GOT3 (cell line): ENCODE measurements at places on chromosomes 11 and 22.

DNA sequence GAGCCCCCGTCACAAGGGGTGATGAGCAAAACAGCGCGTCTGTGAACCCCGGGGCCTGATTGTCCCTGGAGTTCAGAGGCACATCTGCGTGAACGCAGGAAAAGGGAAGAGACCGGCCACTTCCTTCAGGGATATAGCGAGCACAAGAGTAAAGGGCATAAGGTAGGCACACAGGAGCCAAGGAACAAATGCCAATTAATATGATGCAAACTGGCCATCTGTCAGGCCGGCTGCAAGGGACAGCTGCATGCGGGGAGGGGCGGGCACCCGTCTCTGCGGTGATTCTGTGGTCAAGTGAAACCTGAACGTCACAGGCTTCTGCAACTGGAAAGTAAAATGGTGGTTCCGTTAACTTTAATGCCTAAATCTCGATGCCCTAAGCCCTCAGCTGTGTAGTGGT is 64.7 kb downstream of the TRIM29 start:
- no peak for DNase-seq

GRCh38 chr22:27768027-27768653 is 33.4 kb downstream of the MN1 start:
- no peak for DNase-seq

DNA sequence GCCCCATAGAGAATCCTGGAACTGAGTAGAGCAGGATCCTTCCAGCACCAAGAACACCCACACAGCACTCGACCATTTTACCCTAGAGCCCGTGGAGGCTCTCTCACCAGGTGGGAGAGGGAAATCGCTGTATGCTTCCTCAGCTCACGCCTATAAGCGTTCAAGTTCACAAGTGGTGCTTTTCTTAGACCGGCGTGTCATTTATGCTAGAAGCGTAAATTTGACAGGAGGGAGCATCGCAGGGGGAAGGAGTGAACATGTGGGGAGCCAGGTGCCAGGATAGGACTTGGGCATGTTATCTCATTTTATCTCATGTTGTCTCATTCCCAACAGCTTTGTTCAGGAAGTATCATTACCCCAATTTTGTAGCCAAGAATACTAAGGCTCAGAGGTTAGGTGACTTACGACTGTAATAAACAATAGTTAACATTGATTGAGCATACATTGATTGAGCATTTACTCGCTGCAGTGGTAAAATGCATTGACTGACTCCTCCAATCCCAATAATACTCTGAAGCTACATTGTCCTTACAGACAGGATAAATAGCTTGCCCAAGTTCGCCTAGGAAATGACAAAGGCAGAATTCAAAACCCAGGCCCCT is 19.1 kb upstream of the TP53I11 start:
- no peak for DNase-seq

- DNase-seq, result no peak
Observed at GRCh38 chr11:44945666-44946065, 5.0 kb downstream of the TP53I11 start.

- DNase-seq, result no peak
Observed at GRCh38 chr11:123362186-123362585, 67.9 kb upstream of the GRAMD1B start.

DNA sequence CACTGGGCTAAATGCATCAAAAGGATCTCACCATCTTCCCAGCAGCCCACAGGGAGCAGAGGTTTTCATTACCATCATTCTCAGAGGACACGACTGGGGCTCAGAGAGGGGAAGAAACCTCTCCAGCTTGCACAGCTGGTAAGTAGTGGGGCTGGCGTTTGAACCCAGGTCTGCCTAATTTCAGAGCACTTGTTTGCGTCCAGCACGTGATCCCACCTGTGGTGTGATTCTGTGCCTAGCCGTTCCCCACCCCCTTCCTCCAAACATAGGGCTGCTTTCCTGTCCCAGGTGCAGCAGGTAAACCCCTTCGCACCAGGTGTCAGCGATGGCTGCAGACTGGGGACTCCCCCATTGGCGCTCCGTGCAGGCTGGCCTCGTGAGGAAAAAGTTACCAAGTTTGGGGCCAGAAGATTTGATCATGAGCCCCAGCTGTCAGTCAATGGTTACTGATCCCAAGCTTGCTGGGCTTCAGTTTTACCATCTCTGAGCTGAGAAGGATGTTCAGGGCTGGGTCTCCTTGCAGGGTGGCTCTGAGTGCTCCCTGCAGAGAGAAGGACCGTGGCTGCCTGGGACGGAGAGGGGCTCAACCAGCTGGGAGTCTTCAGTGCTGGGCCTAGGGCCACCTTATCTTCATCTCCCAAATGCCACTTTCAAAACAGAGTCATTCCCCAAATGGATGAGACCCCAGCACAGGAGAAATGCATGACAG is 445.6 kb downstream of the TBC1D22A start:
- no peak for DNase-seq

DNA sequence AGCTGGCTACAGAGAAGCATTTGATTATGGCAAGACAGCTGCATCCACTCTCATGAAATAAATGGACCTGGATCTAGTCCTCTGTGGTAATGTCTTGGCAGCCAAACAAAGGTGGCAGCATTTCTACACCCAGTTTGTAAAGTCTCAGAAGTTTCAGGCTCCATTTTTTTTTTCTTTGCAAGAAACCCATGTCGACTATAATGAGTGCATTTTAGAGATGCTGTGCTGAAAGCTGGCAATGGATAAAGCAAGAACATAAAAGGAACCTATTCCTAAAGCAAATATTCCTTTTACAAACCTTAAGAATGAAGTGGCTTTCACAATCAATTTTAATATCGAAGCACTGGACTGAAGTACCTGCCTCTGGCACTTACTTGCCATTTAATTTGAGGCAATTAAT is 33.5 kb downstream of the THAP12 start:
- DNase-seq, result no peak

DNA sequence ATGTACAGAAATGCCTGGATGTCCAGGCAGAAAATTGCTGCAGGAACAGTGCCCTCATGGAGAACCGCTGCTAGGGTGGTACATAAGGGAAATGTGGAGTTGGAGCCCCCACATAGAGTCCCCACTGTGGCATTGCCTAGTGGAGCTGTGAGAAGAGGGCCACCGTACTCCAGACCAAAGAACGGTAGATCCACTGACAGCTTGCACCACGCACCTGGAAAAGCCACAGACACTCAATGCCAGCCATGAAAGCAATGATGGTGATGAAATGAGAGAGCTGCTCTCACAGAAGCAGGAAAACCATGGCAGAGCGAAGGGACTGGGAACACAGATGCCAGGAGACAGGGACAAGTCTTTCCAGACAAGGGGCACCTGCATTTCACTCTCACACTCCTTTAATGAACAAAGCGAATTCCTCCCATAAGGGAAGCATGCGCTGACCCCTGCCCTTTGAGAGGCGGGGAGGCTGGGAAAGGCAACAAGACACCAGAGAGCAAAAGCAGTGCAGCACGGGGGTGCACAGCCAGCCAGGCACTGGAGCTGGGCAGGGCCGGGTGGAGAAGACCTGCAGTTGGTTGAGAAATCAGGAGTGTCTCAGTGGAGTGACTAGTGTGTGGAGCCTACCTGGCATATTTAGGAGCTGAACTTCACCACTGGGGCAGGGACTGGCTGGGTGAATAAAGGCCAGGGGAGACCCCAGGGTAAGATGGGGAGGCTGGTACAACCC is 1025.2 kb downstream of the TBC1D22A start:
- DNase-seq, result no peak

GRCh38 chr11:3773180-3773579 is 24.2 kb downstream of the NUP98 start:
- DNase-seq, result no peak

- no peak for DNase-seq
Observed at GRCh38 chr11:2315395-2316168, 13.8 kb downstream of the TSPAN32 start.

- no peak for DNase-seq
Observed at GRCh38 chr11:36380296-36381014, 84.4 kb downstream of the PRR5L start.

DNA sequence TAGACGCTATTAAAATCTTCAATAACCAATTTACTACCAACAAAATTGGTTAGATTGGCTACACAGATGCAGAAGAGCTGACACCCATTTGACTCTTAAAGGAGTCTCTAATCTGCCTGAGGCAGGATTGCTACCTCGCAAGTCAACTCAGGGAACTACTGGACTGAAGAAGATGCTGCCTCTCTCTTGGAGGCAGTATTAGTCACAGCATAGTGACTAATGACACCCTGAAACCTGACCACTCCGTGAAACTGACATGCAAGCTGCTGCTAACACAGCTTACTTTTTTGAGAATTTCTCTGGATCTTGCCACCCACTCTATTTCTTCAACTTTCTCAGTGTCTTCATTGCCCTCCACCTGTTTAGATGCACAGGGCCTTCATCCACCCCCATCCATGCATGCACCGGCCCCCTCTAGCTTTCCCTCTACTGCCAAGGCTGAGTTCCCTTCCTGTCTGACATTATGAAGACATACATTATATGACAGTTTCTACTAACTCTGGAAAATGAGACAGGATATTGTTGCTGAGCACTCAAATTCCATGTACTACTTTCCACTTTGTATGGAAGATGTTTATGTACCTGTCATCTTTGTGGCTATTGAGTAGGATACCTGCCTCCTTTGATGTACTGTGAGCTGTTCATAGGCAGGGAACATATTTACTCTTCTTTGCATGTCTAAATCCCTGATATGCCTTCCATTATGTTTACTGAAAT is 183.2 kb downstream of the MSANTD4 start:
- DNase-seq, result no peak

GRCh38 chr22:36584666-36585065 is 55.7 kb upstream of the EIF3D start:
- no peak for DNase-seq

DNA sequence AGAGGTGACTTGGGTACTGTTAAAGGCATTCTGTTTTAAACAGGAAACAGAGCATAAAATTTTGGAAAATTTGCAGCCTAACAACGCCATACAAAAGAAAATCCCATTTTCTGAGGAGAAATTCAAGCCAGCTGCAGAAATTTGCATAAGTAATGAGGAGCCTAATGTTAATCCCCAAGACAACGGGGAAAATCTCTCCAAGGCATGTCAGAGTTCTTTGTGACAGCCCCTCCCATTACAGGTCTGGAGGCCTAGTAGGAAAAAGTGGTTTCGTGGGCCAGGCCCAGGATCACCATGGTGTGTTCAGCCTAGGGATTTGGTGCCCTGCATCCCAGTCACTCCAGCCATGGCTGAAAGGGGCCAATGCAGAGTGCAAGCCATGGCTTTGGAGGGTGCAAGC is 1333.1 kb upstream of the TENM4 start:
- DNase-seq, result no peak

DNA sequence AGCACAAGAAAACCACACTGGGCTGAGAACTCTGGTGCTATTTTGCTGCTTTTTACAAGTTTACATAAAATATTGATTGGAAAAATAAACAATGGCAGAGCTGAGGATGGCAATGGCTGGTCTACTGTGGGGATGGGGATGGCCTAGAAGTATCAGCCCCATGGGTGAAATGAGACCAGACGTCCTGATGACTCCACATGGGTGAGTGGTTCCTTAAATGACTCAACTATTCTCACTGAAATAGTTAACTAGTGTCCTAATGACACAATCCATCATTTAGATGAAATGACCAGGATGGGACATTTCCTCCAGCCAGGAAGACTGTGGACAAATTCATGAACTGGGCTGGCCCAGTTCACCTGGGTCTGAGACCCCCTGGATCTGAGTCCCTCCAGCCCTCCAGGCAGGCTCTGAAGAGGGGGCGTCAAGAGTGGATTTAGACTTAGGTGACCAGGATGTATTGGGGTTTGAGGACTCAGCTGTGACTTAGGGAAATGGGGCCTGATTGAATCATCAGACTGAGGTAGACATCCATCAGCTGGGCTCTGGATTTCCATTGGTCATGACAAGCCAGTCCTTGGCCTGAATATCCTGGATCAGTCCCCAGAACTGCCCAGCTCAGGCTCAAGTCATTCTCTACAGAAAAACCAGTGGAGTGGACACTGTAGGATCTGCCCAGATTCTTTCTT is 98.2 kb upstream of the IGLL5 start:
- no peak for DNase-seq

DNA sequence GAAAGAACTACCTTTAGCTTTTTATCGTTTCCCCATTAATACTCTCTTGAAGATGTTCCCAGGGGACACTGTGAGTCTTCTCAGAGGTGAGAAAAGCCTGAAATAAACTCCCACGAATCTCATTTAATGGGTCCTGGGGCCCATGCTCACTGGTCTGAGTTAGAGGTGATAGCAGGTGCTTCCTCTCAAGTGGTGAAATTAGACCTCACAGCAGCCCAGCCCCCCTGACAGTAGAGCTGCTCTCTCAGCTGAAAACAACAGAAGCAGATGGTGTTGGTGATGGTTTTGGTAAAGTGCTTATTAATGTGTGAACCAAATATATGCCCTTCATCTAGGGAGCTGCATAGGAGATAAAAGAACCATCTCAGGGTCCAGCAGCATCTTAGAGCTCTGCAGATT is 76.8 kb upstream of the VPREB1 start:
- DNase-seq, result no peak

GRCh38 chr11:93194673-93195291 is 3.0 kb downstream of the SLC36A4 start:
- DNase-seq, result no peak

GRCh38 chr11:61682093-61682732 is 2.0 kb downstream of the DAGLA start:
- no peak for DNase-seq

DNA sequence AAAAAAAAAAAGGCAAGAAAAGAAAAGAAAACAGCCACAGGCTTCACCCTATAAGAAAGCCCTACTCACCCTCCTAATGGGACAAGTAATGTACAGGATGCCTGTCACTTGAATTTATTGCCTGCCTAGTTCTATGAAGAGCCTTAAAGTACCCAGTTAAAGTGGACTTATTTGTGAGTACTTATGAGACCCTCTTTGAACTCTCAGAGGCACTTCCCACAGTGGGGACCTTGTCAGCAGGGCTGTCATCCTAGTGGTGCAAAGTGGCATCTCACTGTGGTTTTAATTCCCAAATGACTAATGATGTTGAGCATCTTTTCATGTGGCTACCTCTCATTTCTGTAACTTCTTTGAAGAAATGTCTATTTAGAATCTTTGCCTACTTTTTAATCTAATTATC is 41.8 kb upstream of the BARX2 start:
- no peak for DNase-seq

- no peak for DNase-seq
Observed at GRCh38 chr11:114876234-114876633, 197.9 kb downstream of the NXPE2 start.

DNA sequence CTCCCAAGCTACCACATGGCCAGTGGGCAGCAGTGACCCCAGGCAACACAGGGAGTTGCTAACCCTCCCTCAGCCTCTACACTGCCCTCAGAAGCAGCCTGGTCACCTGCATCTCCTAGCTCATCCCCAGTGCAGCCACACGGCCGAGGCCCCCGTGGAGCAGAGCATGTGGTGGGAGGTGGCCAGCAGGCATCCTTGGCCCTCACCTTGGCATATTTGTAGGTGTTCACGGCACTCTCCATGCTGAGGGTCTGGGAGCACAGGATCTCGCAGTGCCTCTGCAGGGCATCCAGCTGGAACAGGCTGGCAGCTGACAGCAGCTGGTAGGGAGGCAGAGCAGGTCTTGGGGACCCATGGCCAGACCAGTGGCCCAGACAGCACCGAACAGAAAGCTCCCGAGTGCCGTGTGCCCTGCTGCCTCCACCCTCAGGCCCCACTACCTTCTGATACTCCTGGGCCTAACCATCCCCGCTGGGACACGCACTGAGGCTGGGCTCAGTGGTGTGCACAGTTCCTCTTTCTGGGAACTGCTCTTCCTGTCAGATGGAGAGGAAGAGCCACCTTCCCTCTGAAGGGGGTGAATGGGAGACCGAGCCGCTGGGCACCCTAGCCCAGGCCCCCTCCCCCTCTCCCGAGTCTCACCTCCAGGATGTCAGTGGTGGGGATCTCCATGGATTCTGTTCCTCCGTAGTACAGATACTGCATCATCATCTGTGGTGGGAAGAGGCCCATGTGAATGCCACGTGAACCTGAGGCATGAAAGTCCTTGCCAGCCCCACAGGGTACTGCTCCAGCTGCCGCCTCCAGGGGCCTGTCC is 48.8 kb downstream of the NAT10 start:
- DNase-seq, result no peak
